AML-193 (cell line): ENCODE measurements at places on chromosomes 6 and 20.

- no peak for DNase-seq
These were observed 305.8 kb upstream of the RSPO3 start for GRCh38 chr6:126812651-126813050.

GRCh38 chr20:62064770-62065673 is 659 bp downstream of the TAF4 start:
- no peak for DNase-seq

- no peak for DNase-seq
These were observed 992.4 kb upstream of the EYS start for GRCh38 chr6:66699385-66699784.

DNA sequence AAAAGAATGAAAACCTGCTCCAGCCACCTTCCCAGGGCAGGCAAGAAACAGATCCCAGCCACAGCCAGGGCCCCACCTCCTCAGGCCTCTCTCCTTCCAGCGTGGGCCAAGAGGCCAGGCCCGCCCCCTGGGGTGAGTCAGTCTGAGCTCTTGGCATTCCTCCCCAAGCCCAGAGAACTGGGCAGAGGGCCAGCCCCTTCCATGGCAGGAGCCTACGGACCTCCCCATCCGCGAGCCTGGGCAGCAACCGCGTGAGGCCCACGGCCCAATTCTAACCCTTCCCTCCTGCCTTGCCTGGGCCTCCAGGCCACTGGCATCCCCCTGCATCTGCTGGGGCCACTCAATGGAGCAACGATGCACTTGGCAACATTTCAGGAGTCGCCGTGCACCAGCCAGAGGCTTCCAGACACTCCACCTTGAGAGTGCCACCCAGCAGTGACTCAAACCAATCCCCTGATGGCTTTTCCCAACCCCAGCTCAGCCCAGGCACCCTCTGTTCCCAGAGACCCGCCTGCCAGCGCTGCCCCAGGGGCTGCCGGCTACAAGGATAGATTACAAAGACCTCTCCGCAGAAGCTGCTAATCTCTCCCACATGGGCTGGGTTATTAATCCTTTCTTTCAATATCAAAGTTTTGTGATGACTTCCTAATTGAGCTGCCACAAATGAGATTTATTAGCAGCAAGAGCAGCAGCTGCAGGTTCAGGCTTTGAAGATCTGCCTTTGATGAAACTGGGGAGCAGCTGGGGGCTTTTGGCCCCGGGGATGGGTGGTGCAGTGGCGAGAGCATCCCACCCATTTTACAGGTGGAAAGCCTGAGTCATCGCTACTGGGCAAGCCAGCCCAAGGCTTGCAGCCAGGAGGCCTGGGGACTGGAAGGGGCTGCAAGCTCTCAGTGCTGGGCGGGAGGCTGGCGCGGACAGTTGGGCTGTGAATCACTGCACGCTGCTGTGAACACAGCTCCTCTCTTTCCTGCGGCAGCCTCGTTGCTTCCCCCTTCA is 85.7 kb downstream of the NFATC2 start:
- DNase-seq: no peak
